ENCODE measurements at places on chromosomes 6 and 20. TPM values are rescaled to one million over a fixed set of nuclear protein-coding genes. Genes with fewer than 3 reads are reported as not detected.
A peak's percentile ranks its signal among the peaks of the same experiment; 100 is the strongest.

Gene RSPO4
- not detected for total RNA-seq

Gene BANF2
- total RNA-seq, result not detected

Gene SIGLEC1
- not detected for total RNA-seq

Gene WASF1
- total RNA-seq, result 18.6 TPM

Gene TSBP1
- not detected for total RNA-seq

DNA sequence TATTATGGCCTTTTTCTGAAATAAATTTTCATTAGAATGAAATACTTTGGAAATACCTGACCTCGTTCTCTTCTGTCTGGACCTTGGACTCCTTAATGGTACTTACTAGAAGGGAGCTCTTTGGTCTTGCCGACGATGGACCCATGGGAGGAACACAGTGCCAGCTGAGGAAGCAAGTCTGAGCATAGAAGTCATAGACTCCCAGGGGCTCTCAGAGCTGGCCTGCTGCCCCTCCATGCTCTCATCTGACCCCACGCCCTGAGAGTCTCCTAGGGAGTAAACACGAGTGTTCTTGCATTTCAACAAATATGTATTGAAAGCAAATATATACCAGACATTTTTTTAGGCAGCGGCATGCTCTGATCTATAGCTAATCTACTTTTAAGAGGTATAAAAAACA, 87.8 kb downstream of the PLEKHG1 start:
- DNase-seq, result no peak

GRCh38 chr6:41255638-41256246, 27.6 kb downstream of the TREML4 start:
- no peak for DNase-seq

DNA sequence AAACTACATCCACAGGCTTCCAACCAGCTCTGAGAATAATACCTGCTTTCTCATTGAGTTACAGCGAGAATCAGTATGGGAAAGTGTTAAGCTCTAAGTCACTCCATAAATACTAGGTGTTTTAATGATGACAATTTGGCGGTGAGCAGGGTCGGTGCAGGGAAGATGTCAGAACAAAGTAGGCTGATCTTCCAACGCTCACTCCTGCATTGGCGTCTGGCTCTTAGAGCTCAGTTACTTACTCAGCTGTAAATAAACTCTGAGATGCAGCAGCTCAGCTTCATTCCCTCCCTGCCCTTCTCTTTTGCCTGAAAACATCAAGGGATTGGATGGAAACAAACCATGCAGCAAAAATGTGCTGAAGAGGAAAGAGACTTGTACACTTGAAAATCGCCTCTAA, 102.5 kb upstream of the SPACA1 start:
- DNase-seq, result no peak

DNA sequence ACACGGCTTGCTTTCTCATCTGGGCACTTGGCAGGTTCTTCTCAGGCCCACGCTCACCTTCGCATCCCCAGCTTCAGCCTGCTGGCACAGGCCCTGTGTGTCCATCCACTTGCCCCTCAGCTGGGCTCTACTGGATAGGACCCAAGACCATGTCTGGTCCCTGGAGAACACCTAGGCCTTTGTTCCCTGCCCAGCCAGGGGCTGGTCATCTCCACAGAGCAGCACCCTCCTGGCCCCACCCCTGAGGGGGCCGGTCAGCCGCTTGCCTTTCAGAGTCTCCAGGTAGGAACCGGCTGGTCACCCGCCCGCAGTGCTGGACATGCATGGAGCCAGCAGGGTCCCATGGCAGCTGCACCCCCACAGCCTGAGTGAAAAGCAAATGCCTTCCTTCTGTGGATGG, 191.2 kb downstream of the SYNDIG1 start:
- DNase-seq, result no peak

GRCh38 chr20:46563170-46563859, 12.9 kb upstream of the OCSTAMP start:
- DNase-seq, result no peak

DNA sequence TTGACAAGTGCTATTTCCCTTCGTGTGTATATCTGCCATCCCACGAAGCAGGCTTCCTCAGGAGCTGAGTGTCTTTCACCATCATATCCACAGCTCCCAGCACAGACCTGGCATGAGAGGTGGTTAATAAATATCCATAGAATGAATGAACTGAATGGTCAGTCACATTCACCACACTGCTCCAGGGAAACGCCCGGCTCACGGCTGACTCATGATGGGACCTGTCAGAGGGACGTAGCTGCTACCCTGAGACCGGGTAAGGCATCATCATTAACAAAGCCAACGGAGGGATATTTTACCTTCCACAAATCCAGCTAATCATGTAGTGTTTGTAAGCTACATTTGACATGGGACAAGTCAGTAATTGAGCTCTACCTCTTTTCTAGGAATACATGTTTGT, 12.5 kb downstream of the AGPAT4 start:
- no peak for DNase-seq

DNA sequence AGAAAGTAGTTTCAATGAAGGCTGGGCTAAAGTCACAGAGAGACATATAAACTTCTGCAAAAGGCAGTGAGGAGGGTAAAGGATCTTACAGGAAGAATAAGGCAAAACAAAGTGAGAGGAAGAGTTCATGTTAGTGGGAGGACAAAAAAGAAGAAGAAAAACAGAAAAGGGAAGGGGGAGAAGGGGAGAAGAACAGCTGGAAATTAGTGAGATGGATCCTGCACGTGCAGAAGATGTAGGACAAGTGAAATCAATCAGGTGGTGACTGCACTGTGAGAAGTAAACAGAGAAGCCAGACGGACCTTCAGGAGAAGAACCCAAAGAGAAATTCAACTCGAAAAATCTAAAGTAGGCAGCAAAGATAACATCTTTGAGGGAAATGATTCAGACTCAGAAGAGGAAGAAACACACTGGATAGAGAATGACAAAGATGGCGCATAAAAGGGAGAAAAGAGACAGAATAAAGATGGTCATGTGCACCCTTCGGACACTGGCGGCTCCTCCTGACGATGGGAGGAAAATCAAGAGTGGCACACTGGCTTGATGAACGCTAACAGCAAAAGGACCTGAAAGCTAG, 105.9 kb downstream of the MYB start:
- no peak for DNase-seq

- DNase-seq, result no peak
These were observed 2.8 kb upstream of the RAB23 start for GRCh38 chr6:57224769-57225515.

- DNase-seq, result no peak
These were observed 9.2 kb downstream of the CYB5R4 start for GRCh38 chr6:83868639-83869038.

DNA sequence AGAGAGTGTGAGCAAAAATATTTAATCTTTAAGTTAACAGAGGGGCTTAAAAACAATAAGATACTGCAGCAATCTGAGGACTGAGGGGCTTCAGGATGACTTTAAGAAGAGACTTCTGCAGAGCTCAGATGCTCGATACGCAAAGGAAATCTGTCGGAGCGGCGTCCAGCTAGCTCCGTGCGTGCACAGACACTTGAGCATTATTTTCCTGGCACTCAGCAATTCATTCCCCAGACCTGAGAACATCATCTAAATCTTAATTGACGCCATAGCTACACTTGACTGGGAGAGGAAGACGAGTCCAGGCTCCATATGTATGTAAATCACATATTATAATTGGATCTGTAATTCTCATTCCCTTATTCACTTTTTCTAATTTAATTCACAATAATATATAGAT, 228.2 kb downstream of the SOD2 start:
- no peak for DNase-seq

DNA sequence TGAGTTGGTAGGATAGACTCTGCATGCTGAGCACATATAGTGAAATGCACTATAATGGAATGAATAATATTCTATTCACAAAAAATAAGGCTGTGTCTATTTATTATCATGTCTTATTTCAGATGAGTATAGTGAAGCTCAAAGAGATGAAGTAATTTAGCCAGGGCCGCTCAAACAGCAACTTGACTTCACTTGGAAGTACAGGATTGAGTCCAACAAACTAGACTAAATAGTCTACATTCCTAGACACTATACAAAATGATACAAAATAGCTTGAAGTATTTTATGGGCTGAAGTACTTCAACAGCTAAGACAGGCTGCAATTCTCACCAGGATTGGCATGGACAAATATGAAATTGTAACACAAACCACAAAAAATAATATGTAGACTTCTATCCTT, 144.5 kb upstream of the DST start:
- DNase-seq, result no peak

- peak; percentile 79 for DNase-seq
These were observed 2.8 kb upstream of the DIDO1 start for GRCh38 chr20:62929051-62929538.

GRCh38 chr6:21777846-21778245, 184.3 kb downstream of the SOX4 start:
- no peak for DNase-seq

GRCh38 chr20:20743511-20744169, 31.2 kb upstream of the RALGAPA2 start:
- no peak for DNase-seq

- DNase-seq, result no peak
These were observed 8.5 kb downstream of the HM13 start for GRCh38 chr20:31522731-31523130.

GRCh38 chr20:43431134-43431519, 26.6 kb upstream of the SRSF6 start:
- DNase-seq, result no peak

- no peak for DNase-seq
These were observed 134.7 kb upstream of the CDYL start for GRCh38 chr6:4641461-4641860.

- DNase-seq, result peak; percentile 61
These were observed 632 bp downstream of the PCMT1 start for GRCh38 chr6:149750136-149750609.

DNA sequence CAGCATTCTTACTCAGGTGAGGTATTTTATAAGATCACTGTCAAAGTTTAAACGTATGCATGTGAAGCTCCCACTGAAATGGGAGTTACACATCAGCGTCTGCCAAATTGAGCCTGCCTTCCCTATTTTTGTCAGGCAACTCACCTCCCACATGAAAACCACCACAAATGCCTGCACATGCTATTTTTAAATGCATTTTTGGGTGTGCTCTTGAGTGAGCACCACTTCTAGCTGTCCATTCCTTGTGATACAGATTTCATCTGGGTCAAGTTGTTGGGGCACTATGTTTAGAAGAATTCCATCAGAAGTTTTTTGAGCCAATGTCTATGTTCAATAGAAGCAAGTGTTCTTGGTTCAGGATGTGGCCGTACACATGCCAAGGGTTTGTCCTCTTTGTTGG, 71.7 kb upstream of the RIPPLY2 start:
- DNase-seq, result no peak

GRCh38 chr6:33329058-33329457, 11.5 kb upstream of the ZBTB22 start:
- no peak for DNase-seq

DNA sequence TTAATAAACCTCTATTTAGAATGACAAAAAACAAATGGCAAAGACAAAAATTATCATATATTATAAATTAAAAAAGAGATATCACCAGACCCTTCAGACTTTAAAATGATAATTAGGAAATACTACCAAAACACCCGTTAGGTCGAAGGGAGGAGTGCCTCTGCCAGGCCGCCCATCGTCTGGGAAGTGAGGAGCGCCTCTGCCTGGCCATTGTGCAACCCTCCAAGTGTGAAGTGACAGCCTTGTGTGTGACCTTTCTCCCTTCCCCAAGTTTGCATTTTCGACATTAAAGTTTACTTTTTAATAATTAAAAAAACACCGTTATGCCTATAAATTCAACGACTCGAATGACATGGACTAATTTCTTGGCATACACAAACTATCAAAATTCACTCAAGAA, 64.5 kb upstream of the TASP1 start:
- no peak for DNase-seq

GRCh38 chr6:25975923-25976560, 13.4 kb downstream of the TRIM38 start:
- DNase-seq, result no peak

DNA sequence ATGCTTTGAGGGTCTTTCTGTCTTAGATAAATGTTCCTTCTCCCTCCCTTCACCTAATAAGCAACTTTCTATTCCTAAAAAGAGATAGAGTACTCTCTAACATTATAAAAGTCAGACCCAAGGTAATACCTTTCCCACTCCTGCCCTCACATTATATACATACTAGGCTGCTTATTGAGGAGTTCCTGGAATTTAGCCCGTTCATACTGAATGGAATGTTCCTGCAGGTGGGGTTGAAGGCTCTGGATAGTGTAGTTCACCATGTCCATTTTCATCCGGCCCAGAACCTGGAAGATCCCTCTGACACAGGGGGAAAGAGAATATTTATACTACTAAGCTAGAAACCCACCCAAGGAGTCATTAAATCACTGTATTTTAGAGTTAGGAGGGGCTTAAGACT, 20.4 kb downstream of the TCP11 start:
- no peak for DNase-seq

Data from SJSA1 (cell line).